ENCODE measurements at places on chromosomes 5 and 9.

DNA sequence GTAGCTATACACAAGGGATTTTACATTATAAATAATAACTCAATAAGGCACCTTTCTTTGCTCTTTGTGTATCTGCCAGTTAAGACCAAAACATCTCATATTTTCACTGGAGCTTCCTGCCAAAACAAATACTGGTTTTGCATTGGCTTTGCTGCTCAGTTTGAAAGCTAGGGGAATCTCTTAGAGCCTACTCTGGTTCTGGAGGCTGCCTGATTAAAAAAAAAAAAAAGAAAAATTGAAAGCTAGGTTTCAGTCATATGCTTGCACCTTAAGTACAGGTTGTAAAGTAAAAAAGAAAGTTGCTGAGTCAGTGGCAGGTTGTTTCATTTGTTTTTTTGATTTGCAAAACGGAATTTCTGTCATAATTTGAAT, 2.3 kb downstream of the DENND4C start:
- no peak for DNase-seq

GRCh38 chr5:140220032-140220697, 45.2 kb downstream of the CYSTM1 start:
- no peak for DNase-seq

- no peak for DNase-seq
These were observed 45.6 kb downstream of the SLC6A7 start for GRCh38 chr5:150235500-150235854.

DNA sequence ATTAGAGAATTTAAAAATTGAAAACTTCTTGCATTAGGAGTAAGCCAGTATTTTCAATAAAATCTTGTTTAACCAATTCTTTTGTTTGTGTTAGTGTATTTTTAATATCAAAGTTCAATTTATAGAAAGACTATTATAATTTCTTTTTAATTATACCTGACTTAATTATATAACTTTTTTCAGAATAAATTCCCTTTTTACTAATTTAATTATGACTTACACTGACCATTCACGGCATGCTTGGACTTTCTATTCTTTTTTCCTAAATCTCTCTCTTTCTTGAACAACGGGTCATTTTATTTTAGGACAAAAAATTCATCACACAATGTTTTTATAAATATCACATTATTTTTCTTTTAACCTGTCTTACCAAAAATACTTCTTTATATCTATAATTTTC, 555.3 kb upstream of the PTGER4 start:
- no peak for DNase-seq

GRCh38 chr9:106945727-106946660, 83.0 kb downstream of the ZNF462 start:
- DNase-seq = no peak

DNA sequence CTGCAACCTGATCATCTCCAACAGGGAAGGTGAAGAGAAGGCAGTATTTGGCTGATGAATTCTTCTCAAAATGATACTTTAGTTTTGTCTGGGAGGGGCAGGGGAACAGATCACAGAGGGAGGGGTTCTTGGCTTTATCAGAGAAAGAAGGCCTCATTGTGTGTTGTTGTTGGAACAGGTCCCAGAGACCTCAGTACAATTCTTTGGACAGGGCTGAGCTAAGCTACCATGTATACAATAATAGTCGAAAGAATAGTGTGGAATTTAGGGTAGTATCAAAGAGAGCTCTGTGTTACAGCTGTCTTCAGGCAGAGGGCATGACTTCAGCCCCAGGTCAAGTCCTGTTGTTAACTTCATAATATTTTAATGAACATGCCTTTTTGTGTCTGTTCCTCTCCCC, 39.9 kb downstream of the ARHGAP26 start:
- no peak for DNase-seq

GRCh38 chr5:134732819-134733218, 5.5 kb upstream of the CAMLG start:
- DNase-seq = no peak

GRCh38 chr5:77087484-77088261, 588 bp upstream of the ZBED3 start:
- no peak for DNase-seq

DNA sequence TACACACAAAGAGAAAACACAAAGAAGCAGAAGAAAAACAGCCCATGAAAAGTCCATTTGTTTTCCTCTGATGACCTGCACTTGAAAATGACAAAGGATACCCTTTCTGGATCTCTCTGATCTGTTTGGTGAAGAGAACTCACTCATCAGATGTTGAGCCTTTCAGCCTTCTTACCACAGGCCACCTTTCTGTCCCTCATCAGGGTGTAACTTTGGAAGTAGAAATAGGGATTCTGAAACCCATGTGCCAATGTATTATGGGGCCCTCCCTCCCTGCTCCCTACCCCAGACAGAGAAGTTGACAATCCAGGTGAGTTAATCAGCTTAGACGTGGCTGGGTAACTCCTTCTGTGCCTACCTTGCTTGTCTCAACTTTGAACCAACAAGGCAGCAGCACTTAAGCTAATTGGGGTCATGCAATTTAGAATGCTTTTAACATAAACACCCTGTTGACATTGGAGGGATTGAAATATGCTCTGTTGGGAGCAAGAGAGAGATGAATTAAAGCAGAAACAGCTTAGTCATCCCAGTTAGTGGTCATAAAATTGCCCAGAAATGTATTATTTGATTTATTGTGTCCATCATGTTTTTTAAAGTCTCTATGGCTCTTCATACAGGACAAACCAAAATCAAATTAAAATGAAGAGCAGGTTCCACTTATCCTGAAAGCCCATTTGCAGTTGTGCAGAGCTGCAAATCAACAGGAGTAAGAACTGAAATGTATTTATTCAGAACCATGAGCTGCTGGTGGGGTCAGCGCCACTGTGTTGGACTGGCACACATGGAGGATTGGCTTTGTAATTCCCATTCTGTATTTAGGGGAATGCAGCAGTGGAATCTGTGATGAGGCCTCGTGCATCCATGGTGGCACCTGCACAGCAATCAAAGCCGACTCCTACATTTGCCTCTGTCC, 132.0 kb downstream of the LIFR start:
- no peak for DNase-seq

GRCh38 chr5:73230264-73231245, 57.6 kb downstream of the TMEM174 start:
- no peak for DNase-seq

- DNase-seq = no peak
These were observed 98.9 kb upstream of the NTRK2 start for GRCh38 chr9:84570482-84571154.

Data from T-helper 17 cell (primary cell).